ENCODE measurements at places on chromosomes 12 and 14.

DNA sequence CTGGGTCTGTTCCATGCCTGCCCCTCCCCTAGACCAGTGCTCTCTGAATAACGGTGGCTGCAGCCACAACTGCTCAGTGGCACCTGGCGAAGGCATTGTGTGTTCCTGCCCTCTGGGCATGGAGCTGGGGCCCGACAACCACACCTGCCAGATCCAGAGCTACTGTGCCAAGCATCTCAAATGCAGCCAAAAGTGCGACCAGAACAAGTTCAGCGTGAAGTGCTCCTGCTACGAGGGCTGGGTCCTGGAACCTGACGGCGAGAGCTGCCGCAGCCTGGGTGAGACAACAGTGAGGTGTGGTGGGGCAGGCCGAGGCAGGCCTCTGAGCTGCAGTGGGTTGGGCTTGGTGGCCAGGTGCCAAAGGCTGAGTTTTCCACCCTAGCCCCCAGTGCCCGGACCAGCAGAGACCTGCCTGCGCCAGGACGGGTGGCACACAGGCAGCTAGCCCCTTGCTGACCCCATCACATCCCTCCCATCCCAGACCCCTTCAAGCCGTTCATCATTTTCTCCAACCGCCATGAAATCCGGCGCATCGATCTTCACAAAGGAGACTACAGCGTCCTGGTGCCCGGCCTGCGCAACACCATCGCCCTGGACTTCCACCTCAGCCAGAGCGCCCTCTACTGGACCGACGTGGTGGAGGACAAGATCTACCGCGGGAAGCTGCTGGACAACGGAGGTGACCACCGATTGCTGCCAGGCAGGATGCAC is 28.2 kb upstream of the LRP1-AS start:
- DNase-seq = peak; percentile 61

GRCh38 chr14:65957631-65958205 is 528.5 kb upstream of the CCDC196 start:
- DNase-seq = no peak

DNA sequence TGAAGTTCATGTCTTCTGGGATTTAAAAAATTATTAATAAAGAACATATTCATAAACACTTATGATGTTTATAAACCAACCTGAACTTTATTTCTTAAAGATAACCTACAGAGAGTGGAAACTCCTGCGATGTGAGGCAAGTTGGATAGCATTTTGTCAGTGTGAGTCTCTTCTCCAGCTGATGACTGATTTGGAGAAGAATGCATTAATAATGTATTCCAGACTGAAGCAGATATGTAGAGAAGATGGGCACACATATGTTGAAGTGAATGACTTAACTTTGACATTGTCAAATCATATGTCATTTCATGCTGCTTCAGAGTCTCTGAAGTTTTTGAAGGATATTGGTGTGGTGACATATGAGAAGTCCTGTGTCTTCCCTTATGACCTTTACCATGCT is 7.3 kb downstream of the HELB start:
- peak; percentile 17 for DNase-seq

GRCh38 chr12:131333136-131333535 is 377.8 kb upstream of the SFSWAP start:
- DNase-seq = no peak
